ENCODE measurements at places on chromosomes 3 and 15.

GRCh38 chr15:85730001-85730820 lies 64.5 kb downstream of the KLHL25 start:
- peak; percentile 77 for DNase-seq

- DNase-seq, result no peak
Observed at GRCh38 chr3:191220908-191221307, 21.9 kb downstream of the OSTN start.

DNA sequence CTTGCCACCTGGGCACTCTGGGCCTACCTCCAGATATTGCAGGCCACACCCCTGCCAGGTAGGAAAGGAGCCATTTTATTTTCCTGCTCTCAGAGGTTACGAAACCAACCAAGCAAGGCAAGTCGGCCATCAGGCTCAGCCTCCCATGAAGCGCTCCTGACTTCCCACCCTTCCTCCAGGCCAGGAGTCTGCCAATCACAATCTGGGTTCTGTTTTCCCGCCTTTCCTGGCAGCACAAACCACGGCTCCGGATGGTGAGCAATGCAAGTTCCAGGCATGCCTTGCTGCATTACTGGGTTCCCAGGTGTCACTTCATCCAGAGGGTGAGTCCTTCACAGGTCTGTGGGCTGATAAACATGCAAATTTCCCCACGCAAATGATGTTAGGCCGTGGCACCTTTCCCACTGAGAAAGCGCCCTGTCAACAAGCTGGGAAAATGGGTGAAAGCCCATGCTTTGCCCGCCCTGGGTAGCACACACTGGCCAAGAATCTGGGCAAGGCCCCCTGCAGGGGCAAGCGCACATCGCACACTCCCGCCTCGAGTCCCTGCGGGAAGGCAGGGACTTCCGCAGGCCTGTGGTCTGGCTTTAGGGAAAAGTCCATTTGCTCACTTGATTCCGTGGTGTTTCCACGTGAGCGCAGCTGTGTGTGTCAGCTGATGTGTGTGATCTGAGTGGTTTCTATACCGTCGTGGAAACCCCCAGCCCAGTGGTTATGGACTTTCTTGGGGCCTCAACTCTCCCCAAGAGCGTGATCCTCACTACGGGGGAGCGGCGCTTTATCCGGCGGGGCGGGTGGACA lies 61.6 kb upstream of the RYK start:
- DNase-seq, result no peak

- no peak for DNase-seq
Observed at GRCh38 chr3:121482660-121483059, 63.1 kb downstream of the POLQ start.

DNA sequence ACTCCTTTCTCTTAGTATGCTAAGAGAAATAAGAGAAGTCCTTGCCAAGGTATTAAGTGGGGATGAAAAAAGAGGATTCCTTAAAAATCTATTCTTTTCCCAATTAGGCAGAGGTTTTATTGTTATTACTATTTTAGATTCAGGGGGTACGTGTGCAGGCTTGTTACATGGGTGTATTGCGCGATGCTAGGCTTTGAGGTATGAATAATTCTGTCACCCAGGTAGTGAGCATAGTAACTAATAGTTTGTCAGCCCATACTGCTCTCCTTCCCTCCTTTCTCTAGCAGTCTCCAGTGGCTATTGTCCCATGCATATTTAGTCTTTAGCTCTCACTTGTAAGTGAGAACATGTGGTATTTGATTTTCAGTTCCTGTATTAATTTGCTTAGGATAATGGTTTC lies 83.9 kb downstream of the LEKR1 start:
- no peak for DNase-seq

GRCh38 chr3:43079536-43080332 lies 26.1 kb downstream of the POMGNT2 start:
- DNase-seq, result no peak

GRCh38 chr15:83462953-83463433 lies 15.9 kb downstream of the SH3GL3 start:
- no peak for DNase-seq

DNA sequence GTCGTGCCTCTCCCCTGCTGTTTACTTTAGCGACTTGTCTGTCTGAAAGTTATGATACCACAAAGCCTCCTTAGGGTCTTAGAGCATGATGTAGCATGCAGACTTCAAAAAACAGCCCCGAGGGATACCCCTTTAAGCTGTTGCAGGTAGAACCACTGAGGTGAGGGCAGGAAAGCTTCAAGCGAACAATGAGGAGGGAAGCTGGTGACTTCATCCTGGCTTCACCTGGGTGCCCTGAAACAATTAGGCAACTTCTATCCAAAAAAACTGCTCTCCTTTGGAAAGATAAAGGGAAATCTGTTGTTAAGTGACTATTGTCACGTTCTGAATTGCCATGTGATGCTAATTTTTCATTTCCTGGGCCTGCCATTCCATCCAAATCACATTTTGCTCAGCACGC lies 231.6 kb downstream of the SOX2 start:
- DNase-seq, result no peak

DNA sequence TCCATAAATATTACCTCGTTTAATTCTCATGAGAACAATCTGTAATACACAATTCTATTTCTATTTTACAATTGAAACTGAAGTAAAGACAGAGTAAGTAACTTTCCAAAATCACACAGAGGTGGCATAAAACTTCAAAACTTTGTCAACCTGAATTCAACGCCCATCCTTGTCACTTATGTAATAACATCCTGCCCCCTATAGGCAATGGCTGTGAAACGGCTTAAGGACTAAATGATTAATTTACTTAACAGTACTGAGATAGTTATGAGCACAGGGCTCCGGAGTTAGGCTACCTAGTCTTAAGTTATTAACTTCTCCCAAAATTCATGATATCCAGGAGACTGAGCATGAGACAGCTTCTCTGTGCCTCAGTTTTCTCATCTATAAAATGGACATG lies 293.1 kb upstream of the CHRM5 start:
- DNase-seq, result peak; percentile 28

DNA sequence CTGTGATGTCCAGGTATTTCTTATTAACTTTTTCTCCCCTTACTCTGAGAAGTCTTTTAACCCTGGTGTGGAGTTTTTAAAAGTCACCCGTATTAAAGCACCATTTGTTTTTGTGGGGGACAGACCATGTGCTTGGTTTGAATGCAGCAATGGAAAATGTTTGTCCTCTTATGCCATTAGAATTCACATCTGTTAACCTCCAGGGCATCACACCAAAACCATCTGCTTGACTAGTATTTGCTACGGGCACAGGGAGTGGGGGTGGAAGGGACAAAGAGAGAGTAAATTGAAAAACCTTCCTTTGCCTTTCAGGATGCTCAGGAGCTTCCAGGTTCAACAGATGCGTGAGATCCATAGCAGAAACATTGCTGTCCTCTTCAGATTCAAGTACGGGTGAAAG lies 61.4 kb upstream of the GOLGA8B start:
- no peak for DNase-seq

DNA sequence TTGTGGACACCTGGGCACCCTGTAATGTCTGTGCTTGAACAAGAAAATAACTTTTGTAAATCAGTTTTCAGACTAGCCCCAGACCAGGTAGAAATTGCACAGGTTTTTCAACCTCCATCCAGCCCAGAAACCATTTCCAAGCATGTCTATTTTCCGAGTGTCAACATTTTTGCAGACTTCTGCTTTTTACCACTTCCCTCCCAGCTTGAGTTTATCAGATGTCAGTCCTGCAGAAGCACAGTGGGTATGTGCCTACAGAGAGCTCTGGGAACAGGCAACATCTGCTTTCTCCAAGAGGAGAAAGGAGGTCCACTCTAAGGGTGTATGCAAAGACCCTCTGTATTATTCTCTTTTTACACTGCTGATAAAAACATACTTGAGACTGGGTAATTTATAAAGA lies 83.9 kb downstream of the LRRK1 start:
- no peak for DNase-seq

DNA sequence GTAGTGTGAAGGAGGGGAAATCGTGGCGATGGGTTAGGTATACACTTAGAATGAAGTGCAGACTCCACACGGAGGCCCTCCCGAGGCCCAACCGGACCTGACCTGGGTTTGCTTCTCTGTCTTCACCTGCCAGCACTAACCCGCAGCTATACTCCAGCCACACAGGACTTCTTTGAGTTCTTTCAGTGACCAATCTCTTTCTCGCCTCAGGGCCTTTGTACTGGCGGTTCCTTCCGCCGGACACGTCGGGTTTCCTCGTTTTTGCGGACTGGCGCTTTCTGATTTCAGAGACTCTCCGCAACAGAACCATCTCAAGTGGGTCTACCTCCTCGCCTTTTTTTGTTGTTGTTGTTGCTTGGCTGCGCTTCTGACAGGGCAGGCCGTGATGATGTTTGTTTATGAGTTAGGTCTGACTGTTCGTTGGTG lies at the start of gene NEIL1:
Gene NEIL1 (plus strand): TSS at position 244 of the 426 bp plus-strand sequence. CDS start 1,867 bp downstream, outside the sequence.
- no peak for DNase-seq

DNA sequence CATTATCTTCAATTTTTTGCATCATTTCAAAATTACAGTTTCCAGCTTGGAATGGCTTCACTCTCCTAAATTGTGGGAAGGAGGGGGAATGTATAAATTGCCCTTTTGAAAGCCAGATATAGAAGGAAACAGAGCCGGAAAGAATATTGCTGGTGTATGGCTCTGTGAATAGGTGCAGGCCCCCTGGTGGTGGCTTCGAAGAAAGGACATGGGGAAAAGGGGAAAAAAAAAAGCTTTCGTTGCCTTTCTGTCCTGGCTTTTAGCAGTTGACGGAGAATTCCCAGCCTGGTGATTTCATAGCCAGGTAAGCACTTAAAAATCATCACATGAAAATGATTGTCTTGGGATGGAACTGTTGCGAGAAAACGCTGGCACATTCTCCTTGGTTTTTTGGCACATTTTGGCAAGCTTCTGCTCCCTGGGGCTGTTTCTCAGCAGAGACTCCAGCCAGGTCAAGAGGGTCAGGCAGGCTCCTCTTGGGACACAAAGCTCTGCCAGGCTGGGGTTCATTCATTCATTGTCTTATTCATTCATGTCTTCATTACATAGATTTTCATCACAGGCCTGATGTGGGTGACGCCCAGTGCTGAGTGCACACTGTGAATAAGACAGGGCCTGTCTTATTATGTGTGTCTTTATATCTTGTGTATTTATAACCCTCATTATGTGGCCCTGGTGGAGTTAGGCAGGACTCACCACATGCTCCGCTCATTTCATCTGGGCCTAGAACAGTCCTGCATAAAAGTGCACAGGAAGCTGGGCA lies 300.0 kb upstream of the TPM1 start:
- DNase-seq, result peak; percentile 41

GRCh38 chr3:10558736-10559135 lies 53.4 kb upstream of the ATP2B2 start:
- no peak for DNase-seq

DNA sequence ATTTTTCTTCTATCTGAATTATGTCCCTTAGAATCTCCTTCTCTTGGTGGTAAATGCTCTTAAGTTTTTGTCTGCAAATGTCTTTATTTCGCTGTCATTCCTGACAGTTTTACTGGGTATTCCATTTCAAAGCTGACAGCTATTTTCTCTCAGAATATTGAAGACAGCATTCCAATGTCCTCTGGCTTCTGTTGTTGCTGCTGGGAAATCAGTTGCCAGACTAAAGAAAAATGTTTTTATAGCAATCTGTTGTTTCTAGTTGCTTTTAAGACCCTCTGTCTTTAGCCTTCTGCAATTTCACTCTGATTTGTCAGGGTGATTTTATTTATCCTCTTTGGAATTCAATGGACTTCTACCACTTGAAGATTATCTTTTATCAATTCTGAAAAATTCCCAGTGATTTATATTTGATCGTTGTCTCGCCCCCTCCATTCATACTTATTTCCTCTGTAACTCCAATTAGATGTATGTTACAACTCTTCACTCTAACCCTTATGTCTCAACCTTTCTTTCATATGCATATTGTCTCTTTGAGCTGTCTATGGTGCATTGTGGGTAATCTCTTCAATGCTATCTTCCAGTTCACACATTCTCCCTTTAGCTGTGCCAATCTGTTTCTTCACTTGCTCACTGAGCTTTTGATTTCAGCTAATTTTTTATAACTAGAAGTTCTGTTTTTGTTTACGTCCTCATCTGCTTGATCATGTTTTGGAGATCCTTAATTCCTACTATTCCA lies 23.5 kb downstream of the UBXN7 start:
- no peak for DNase-seq

GRCh38 chr3:128681369-128681829 lies 30.8 kb upstream of the RPN1 start:
- no peak for DNase-seq

- DNase-seq, result peak; percentile 98
Observed at GRCh38 chr3:101676216-101676764, 642 bp downstream of the ZBTB11 start.

DNA sequence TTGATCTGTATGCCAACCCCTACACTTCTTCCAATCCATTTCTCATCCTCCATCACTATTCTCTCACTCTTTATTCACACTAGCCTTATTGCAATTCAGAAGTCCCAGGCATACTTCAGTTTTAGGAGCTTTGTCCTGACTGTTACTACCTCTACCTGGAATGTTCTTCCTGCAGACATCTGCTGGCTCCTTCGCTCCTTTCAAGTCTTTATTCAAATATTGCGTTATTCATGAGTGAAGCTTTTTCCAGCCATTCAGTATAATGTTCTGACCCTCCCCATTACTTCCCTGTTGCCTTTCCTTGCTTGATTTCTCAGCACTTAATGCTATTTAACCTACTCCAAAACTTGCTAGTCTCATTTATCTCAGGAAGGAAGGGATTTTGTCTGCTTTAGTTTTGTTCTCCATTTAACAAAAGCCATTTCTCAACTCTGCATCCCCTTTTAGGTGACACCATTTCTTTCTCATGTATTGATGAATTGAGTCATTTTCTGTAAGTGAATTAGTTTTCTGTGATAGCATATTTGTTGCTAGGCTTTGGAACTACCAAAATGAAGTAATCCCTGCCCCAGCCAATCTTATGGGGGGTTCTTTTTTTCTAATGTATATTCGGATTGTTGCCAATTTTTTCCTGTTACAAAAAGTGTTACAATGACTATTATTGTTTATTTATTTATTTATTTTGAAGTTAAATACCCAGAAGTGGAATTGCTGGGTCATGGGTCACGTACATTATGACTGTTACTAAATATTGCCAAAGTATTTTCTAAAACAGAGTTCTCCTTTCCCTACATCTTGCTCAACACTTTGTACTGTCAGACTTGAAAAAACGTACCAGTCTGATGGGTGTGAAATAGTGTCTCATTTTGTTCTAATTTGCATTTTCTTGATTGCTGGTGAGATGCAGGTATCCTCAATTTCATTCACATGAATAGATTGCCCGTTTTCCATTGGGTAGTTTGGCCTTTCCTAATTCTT lies 9.4 kb downstream of the ATP11B start:
- DNase-seq, result no peak

- no peak for DNase-seq
Observed at GRCh38 chr3:158085931-158086330, 20.3 kb downstream of the SHOX2 start.

DNA sequence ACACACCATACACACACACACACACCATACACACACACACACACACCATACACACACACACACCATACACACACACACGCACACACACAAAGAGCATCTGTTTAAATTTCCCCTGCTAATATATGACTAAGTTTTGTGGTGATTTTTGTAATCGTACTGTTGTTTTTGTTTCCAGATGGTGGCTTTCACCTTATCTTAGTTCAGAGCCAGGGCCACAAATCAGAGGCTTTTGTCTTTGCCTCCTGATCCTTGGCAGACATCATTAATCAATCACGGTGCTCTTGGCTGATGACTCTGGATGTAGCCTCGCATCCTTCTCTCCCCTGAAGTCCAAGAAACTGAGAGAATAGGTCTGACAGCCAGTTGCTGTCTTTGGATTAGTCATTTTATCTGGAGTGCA lies 52.1 kb downstream of the EDEM1 start:
- DNase-seq, result no peak
